Esophagus muscularis mucosa (tissue), 4 donors: ENCODE measurements at places on chromosomes 16 and 17. TPM values are rescaled to one million over a fixed set of nuclear protein-coding genes. Genes with fewer than 3 reads are reported as not detected.

Gene KLHL10
- 2.8 TPM for total RNA-seq

Gene METTL23
- total RNA-seq: 24.2 TPM

Gene DNAAF1
- not detected for total RNA-seq

DNA sequence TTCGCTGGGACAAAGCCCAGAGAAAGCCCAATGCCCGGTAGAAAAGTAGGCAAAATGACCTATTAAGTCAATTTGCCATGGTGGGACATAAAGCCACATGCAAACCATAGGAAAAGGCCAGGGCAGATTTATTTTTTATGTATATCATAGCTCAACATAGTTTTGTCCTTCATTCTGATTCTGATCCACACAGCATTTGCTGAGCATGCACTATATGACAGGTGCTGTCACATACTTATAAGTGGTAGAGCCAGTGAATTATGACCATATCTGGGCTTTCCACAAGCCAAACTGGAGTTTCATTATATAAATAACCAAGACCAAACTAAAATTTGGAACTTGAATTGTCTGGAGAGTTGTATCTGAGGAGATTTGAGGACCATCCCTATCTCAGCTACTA, 74.3 kb downstream of the CA10 start:
- DNase-seq: no peak

DNA sequence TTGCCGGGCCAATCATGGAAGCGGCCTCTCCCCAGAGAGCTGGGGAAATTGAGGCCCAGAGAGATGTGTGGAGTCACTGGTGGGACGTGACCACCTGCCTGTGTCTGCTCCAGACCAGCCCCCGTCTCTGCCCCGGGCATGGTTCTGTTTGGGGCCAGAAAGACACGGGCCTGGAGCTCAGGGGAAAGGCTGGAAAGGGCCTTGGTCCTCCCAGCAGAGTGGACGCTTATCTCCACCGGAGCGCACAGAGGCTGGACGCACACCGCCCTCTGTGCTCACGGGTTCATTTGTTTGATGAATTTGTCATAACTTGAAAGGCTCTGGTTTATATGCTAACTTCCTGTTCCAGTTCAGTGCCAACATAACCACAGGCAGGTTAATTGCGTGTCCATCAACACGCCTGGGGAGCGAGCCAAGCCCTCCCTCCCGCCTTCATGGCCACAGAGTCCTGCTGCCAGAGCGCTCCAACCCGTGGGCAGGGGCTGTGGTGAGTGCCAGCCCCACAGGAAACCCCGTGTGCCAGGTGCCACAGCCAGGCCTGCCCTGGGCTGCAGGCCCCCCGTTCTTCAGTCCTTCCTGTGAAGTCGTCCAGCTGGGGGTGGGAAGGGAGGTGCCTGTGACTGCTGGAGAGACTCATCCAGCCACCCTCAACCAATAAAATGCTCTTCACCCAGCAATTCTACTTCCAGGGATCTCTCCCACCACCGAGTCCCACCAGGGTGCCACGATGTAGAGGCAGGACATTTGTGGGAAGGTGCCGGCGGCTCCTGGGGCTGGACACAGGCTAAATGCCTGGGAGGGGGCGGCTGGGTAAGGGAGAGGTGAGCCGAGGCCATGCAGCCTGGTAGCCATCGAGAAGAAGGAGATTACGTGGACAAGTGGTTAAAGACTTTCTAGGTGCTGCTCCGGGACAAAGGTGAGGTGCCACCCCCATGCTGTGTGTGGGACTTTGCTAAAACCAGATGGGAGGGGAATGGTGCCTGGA, 29.4 kb upstream of the BAHCC1 start:
- no peak for DNase-seq

- DNase-seq: no peak
Measured at GRCh38 chr16:10616756-10617640, 36.6 kb upstream of the EMP2 start.

DNA sequence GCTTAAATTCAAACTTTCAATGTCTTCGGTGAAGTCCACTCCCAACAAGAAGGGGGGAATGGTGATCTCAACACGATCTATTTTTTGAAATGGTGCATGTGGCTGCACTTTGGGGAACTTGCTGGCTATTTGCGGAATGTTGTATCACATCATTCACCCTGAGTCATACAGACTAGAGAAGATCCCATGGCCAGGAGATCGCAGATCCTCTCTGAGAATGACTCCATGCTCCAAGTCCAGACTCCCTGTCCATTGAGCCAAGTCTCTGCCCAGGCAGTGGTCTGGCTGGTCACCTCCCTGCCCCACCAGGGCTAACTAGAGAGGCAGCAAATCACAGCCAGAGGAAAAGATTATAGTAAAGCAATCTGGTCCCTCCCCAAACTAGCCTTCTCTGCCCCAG, 120.6 kb downstream of the XYLT1 start:
- no peak for DNase-seq

GRCh38 chr17:70924776-70925175, 755.4 kb downstream of the KCNJ2 start:
- DNase-seq: no peak

- no peak for DNase-seq
Measured at GRCh38 chr16:19858340-19859018, 26.2 kb downstream of the GPRC5B start.

- DNase-seq: peak; percentile 75
Measured at GRCh38 chr16:82881516-82881915, 254.7 kb downstream of the CDH13 start.

GRCh38 chr17:78592991-78593329, 15.8 kb upstream of the DNAH17 start:
- DNase-seq: no peak

GRCh38 chr17:40399185-40399584, 18.5 kb downstream of the TOP2A start:
- no peak for DNase-seq

- no peak for DNase-seq
Measured at GRCh38 chr16:19153876-19154275, 14.2 kb upstream of the SYT17 start.
